Kidney capillary endothelial cell (primary cell): ENCODE measurements at places on chromosomes 2 and 18.

GRCh38 chr2:168611896-168612650 is 156.0 kb downstream of the CERS6 start:
- no peak for DNase-seq

DNA sequence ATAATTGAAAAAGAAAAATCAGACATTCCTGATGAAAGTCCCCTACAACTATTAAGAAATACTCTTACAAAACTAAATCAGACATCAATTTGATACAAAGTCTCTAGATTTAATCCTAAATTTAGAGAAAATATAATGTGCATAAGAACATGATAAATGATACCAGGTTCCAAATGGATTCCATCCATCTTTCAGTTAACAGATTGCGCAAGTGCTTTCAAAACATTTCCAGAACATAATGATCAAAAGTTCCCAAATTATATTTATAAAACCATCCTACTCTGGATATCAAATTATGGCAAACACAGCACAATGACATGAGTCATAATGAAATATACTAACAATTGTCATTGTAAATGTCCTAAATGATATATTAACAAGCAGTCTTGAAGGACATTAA is 151.0 kb upstream of the GYPC start:
- DNase-seq: no peak

GRCh38 chr2:160345071-160345764 is 145.1 kb upstream of the ITGB6 start:
- DNase-seq: no peak

DNA sequence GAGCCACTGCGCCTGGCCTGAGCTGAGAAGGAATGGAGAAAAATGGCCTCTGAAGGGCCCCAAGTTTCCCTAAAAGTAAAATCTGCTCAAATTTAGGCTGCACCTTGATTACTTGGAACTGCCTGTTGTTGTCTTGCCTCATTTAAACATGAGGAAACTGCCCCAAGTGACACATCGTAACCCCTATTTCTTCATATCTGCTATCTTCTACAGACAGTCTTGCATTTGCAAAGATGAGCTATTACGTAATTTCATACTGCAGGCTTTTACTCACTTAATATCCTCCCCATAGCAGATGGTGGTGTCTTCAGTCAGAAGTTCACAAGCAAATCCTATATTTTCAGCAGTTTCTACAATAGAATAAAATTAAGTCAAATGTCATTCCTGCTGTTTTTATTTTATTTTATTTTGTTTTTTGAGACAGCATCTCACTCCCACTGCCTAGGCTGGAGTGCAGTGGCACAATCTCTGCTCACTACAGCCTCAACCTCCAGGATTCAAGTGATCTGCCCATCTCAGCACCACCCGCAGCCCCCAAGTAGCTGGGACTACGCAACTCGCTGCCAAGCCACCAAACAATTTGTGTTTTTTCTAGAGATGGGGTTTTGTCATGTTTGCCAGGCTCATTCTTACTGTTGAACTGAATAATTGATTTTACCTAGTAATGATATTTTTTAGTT is 45.3 kb upstream of the NARS1 start:
- no peak for DNase-seq

- DNase-seq: no peak
These were observed 142.3 kb downstream of the PIGN start for GRCh38 chr18:62044490-62045000.

DNA sequence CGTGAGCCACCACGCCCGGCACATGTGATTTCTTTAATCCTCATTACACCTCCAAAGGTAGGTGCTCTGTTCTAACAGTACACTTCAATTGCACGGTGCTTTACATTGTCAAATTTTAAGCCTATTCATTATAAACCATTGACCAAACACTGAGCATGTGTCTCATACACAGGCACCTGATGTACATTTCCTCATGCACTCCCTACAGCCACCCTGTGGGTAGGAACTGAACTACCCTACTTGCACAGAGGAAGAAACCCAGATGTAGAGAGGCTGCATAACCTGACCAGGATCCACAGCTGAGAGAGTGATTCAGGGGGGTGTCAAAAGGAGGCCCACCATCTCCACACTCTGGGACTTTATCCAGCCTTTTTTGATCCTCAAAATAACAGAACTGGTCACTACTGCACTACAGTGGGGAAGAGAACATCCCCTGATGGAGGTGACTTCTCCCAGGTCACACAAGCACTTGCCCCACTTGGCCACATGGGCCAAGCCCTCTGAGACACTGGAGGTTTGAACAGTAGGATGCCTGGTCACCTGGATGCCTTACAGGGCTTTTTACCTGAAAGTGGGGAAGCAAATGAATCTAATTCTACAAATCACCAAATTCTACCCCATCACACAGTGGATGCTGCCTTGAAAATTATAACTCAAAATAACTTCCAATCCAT is 6.9 kb upstream of the DPYSL5 start:
- DNase-seq: no peak

DNA sequence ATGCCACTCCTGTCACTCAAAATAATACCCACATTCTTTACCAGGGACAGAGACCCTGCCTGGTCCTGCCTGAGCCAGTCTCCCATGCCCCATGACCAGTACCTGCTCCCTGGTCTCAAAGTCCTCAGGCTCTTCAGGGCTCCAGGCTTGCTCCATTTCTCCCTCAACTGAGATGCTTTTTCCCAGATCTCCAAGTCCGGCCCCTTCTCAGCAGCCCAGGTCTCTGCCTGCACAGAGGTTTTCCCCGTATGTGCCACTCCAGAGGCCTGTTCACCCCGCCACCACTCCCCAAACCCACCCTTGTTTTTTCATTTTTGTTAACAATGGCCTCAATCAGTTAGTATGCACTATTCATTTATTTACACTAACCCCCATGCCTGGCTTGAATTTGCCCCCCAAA is 499.5 kb upstream of the MYT1L start:
- DNase-seq: no peak

DNA sequence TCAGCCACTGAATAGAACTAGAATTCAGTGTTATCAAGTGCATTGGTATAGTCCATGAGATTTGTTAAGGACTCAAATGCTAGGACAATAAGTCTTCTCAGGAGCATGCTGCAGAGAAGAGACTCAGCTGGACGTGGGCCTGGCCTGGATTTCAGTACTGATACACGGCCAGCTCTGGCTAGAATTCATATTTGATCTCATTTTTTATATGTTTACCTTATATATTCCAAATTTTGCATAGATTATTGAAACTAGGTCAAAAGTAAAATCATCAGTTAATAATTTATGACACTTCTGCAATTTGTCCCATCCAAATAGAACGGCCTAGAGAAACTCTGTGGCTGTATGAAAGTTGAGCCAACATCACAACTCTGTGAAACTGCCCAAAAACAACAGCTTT is 262.0 kb downstream of the DLGAP1 start:
- DNase-seq: no peak

GRCh38 chr2:3839476-3839875 is 136.1 kb downstream of the DCDC2C start:
- no peak for DNase-seq

DNA sequence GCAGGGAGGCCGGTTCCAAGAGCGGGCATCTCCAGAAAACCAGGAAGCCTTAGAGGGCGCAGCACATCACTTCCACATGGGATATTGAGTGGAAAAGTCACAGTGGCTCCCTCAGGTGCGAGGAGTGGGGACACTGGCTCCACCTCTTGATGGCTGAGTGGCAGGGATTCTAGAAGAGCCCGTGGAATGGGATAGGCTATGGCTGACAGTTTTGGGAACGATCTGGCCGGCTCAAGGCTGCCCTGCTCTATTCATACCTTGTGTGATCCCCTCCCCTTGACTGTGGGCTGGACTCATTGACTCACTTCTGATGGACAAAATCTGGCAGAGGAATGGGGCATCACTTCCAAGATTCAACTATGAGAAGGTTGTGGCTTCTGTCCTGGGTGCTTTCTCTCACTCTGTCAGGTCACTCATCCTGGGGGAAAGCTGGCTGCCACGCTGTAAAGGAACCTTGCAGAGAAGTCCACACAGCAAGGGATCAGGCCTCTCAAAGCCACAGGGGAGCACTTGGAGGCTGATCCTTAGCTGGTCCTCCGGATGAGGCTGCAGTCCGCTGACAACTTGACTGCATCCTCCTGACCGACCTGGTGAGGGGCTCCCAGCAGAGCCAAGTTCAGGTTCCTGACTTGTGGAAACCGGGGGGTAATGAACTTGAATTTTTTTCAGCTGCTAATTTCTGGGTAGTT is 46.7 kb upstream of the HS6ST1 start:
- no peak for DNase-seq

DNA sequence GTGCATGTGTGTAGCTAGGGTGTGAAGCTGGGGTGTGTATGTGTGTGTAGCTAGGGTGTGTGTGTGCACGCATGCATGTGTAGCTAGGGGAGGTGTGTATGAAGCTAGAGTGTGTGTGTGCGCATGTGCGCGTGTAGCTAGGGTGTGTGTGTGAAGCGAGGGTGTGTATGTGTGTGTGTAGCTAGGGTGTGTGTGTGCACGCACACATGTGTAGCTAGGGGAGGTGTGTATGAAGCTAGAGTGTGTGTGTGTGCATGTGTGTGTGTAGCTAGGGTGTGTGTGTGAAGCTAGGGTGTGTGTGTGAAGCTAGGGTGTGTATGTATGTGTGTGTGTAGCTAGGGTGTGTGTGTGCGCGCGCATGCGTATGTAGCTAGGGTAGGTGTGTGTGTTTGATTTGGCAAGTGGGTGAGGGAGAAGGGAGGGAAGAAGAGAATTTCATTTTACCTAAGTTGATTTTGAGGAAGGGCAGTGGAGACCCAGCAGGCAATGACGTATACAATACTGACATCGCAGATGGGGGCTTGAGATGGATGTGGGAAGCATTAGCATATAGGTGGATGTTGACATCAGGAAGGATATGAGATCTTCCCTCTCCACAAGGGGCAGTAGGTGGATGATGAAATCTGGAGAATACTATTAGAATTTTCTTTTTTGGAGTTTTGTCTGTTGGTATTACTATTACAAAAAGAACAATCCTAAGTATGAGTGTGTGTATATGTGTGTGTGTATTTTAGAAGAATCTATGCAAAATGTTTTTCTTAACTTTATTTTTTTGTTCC is 70.7 kb downstream of the PRELID3A start:
- no peak for DNase-seq

DNA sequence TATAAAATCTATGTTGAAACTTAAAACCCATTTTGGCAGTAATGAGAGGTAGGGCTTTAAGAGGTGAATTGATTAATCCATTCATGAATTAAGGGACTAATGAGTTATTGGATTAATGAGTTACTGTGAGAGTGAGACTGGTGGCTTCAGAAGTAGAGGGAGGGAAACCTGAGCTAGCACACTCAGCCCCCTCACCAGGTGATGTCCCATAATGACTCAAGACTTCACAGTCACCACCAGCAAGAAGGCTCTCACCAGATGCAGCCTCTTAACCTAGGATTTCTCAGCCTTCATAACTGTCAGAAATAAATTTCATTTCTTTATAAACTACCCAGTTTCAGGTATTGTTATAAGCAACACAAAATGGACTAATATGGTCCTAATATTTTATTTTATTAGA is 621.7 kb upstream of the ACVR2A start:
- DNase-seq: no peak

- DNase-seq: no peak
These were observed 31.4 kb downstream of the QPCT start for GRCh38 chr2:37375741-37376288.

DNA sequence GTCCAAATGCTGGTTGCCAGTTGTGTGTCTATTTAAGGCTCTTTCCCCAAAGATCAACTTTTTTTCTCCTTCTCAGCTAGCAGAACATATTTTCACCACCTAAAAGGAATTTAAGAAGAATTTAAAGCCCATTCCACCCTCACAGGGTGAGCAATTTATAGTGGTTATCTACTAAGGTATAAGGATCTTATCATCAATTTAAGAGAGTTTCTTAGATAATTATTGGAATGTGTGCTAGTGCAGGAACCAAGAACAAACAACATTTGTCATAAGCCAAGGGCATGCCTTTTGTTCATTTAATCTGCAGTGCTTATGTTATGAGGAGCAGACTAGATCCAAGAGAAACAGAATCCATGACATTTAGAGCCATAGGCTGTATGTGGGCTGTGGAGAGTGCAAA is 37.2 kb downstream of the NLRC4 start:
- no peak for DNase-seq

DNA sequence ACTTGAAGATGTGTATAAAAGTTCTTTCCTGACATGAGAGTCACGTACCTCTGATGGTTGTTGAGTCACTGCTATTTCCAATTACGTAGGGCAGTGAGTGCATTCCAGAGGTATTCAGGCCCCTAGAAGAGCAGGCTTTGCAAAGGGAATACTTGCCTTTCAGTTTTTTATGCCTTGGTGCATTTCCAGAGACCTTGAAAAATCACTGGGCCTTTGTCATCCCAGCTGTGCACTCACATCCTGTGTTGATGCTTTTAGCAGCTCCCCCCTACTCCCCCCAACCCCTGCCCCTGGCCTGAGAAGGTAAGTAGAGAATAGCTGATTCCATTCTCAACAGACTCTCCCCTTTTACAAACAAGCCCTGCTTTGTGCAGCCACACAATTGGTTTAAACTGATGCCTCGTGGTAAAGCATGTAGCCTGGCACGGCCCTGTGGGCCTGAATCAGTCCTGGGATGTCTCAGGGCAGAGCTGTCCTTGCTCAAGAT is 174.2 kb downstream of the PRPF40A start:
- peak; percentile 96 for DNase-seq

DNA sequence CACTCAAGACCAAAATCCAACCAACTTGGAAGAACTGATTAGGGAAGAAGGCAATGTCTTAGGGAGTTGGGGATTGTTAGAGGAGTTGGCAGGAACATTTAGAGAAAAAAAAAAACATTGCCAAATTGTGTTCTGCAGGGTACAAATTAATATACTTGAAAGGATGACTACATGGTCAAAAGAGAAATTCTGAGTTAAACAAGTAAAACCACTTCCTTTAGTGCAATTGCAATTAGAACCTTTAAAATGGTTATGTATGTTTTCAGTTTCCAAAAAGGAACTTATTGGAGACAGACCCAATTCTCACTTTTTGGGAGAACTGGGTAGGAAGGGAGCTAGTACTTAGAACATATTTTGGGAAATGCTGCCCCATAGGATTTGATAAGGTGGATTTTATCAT is 137.9 kb downstream of the GPD2 start:
- no peak for DNase-seq

- DNase-seq: no peak
These were observed 546.8 kb downstream of the TNS1 start for GRCh38 chr2:217456016-217456415.
